ENCODE measurements at places on chromosomes 11 and 22.

GRCh38 chr11:64745189-64745520 is 1.2 kb upstream of the RASGRP2 start:
- peak; percentile 65 for DNase-seq

DNA sequence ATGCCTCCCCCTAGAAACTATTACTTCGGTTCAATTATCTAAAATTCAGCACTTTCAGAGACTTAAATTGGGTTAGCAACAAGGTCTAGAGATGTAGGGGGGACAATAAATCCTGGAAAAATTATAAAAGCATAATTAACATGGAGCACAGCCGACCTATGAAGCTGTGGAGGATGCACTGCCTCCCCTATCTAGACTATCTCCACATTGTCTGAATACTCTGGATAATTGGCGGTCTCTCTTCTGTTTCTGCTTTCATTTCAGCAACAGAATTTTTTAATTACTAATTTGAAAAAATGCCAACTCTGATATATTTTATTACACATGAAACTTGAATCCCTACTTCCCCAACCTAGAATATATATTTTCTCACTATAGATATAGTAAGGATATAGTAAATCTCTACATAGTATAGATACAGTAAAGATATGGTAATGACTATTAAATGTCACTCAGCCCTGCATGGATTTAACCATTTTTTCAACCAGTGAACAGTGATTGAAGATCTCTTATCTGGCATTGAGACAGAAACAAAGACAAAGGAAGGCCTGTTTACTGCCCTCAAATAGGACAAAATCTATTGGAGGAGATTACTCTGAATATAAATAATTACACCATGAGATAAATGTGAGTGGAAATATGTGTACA is 157.6 kb downstream of the BLID start:
- DNase-seq: no peak

- DNase-seq: no peak
Measured at GRCh38 chr22:44646668-44647067, 55.3 kb upstream of the PRR5 start.

- no peak for DNase-seq
Measured at GRCh38 chr11:31844351-31844750, 33.2 kb upstream of the PAX6 start.

DNA sequence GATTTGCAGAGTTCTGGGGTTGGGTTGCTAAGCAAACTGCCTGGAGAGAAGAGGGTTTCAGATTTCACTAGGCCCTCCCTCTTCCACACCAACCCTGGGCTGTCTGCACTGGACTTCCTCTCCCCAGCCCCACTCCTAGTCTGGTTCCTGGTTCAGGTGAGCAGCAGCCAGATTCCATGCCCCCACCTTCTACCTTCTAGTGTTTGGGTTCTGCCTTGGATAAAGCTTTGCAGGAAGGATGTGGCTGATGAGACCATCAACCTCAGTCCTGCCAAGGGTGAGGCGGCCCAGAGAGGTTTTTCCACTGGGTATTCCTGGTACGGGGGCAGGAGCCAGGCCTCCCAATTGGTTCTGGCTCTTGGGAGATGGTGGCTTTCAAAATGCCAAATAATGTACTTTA is 68.3 kb downstream of the BCR start:
- no peak for DNase-seq

DNA sequence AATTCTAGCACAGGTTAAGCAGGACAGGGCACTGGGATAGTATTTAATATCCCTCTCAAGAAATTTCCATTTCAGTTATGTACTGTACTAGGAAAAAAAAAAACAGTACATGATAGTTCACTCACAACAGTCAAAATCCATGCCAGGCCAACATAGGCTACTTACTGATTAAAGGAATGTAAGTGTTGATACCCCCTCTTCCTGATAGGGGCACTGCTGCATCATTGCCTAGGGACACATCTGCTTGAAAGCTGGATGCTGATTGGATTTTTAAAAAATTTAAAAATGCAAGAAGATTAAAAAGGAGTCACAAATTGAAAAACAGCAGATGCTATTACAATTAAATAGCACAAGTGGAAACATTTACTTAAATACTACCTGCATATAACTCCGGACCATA is 43.4 kb downstream of the APOL5 start:
- DNase-seq: no peak

DNA sequence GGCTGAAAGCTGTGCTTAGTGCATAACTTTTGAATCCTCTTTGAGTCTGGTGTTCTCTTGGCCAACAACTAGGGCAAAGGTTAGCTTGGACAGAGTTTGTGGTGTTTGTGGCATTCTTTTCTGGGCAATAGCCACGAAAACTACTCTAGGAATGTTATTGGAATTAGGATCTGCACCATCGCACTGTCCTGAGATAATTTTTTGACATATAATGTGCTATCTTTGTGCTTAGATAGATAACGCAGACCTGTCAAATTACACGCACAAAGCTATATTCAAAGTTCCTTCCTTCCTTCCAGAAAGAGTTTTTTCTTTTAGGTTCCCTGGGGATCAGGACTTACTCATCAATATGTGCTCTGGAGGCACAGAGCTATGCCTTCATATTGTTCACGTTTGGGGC is 166.8 kb upstream of the MTMR2 start:
- DNase-seq: no peak

DNA sequence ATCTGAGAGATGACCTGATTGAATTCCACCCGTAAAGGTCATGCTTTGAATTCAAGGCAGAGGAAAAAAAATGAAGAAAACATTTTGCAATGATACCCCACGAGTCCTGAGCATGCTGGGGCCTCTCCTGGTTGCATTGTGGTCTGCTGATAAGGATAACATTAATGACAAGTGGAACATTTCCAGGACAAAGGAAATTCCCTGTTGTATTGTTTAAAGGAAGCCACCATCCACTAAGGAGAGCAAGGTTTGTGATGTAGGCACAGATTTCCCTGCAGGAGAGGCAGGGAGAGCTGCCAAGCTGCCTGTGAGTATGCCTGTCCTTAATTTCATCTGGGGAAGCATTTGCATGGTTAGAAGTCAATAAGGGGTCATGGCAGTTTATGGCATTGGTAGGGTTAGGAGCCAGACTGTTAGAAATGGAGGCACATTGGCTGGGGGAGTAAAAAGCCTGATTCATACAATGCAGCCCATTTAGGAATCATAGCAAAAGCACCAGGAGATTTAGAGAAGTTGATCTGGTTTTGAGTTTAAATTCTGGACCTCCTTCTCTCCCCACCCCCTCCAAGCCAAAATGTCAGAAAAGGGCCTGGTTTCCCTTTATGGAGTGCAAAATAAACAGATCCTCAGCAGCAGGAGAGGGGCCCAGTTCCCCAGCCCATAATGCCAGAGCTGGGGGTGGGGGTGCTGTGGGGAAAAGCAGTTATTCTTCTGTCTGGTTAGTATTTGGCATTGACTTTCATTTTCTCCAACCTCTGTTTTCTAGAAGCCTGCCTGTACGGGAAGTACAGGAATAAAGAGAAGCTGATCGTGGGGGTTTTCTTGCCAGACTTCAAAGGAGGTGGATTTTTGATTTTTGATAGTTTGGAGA is 22.1 kb downstream of the FLI1 start:
- no peak for DNase-seq

- DNase-seq: no peak
Measured at GRCh38 chr22:38716826-38717225, 11.1 kb downstream of the GTPBP1 start.

DNA sequence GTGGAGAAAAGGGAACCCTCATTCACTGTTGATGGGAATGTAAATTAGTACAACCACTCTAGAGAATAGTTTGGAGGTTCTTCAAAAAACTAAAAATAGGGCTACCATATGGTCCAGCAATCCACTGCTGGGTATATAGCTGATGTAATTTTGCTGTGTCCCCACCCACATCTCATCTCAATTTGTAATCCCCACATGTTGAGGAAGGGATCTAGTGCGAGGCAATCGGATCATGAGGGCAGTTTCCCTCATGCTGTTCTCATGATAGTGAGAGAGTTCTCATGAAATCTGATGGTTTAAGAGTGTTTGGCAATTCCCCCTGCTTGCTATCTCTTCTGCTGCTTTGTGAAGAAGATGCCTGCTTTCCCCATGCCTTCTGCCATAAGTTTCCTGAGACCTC is 17.1 kb upstream of the OR52M1 start:
- no peak for DNase-seq

- DNase-seq: no peak
Measured at GRCh38 chr11:19525276-19525675, 187.4 kb upstream of the NAV2 start.

DNA sequence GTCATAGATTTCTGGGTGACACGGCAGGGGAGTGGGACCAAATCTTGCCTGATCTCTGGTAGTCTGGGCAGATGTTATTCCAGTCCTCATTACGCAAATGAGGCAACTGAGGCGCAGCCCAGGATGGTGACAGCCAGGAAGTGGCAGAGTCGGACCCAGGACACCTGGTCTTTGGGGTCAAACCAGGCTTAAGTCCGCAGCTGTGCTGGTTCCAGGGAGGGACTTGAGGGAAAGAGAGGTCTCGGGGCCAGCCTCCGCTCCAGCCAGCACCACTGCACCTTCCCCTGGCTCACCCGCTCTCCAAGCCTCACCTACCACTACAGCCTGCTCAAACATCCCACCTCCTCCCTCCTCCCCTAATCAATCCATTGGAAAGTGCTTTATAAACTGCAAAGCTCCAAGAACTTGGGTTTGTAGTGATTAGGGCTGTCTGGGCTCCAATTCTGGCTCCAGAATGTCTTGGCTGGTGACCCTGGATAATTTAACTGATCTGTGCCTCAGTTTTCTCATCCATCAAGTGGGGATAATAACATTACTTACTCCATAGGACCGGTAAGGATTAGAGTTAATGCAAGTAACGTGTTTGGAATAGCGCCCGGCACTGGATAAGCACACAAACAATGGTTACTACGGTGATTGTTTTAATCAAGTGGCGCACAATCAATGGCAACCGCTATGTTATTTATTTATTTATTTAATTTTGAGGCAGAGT is 526 bp upstream of the PNPLA5 start:
- DNase-seq: no peak

- DNase-seq: no peak
Measured at GRCh38 chr22:27133681-27134314, 476.4 kb downstream of the MIAT start.

DNA sequence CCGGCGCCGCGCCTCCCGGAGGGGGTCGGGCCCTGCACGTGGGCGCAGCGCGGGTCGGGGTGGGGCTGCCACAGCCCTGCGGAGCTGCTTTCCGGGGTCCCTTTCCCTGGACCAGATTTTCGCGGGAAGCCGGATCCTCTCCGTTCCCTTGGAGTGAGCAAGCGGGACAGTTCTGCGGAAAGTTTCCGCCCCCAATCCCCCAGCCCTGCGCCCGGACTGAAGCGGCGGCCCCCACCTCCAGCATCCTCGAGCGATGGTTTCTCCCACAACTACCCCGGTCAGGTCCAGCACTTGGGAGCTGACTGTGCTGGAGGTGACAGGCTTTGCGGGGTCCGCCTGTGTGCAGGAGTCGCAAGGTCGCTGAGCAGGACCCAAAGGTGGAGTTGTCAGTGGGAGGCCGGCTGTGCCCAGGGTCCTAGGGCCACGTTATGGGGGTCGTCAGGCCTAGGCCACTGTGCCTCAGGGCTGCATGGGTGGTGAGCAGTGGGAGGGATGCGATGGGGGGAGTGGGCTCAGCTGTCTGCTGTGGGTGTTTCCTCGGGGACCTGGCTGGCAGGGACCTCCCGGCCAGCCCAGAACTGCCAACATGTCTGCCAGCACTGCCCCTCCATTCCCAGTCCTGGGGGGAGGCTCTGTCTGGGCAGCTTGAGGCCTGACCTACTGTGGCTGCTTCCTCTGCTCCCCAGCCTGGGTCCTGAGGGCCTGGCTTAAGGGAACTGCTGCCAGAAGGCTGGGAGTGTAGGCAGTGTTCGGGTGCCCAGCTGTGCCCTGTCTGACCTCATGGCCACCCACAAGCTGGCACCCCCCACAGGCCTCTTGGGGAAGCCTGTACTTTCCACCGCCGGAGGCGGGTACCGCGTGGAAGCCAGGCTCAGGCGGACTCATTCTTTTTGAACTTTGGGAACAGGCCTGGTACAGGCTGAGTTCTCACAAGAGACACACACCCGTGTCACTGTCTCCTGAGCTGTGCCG is 726 bp downstream of the ST3GAL4 start:
- no peak for DNase-seq

DNA sequence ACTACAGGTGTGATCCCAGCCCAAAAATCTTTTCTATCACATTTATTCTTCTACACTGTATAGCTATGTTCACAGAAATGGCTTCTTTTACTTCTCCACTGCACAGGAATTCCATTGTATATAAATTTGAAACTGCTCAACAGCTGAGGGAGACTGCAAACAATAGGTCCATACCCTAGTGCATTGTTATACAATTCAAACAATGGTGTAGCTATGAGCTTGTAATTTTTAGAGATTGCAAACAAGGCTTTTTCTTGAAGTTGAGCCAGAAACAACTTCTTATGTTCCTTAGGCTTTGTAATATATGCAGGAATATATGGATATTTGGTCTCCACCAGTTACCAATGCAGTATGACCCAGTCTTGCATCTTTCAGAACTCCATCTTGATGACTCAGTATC is 19.5 kb upstream of the SIK3 start:
- no peak for DNase-seq

DNA sequence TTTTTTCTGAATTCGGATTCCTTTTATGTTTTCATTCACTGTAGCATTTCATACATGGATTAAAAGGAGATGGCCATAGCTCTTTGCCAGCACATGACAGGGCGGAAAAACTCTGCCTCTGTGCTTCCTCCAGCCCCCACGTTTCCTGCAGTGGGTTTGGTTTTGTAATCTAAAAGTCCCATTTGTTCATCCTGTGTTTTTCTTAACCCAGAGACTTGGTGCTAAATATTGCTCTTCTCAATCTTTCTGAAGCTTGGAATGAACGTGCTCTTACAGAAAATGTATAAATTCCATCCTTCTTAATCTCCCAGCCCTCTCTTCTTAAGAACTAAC is 89.9 kb downstream of the PPP6R3 start:
- DNase-seq: no peak

DNA sequence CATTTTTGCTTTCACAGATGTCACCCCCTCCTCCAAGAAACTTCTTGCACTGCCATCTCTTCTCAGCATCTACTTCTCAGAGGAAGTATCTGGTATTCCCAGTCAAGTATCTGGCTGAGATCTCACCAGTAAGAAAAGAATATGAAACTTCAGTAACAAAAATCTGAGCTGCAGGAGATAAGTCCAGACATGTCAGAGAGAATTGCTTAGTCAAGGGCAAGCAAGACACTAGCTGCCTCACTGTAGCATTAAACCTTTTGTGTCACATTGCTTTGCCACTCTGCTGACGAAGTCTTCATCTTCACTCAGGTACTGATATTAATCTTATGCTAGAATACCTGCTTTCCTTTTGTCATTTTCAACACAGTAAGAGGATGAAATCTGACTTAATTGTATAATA is 70.6 kb upstream of the ZC3H12C start:
- DNase-seq: no peak

- DNase-seq: no peak
Measured at GRCh38 chr11:59815754-59816153, 5.2 kb upstream of the MRPL16 start.

GRCh38 chr22:33299245-33299956 is 241.2 kb upstream of the SYN3 start:
- DNase-seq: no peak

DNA sequence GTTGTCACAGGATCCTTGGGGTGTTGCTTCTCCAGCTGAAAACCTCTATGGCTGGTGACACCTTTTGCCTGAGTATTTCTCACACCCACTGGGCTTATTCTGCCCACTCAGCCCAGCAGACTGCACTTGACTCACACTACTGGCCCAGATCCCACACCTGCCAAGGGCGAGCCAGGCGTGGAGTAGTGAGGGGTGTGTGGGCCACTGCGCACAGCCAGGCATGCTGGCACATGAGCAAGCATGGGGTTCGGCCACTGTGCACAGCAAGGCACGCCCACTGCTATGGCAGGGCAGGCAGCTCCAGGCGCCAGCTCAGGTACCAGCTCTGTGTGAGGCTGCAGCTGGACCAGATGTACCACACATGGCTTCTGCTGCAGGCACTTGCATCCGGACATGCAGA is 116.5 kb upstream of the MTNR1B start:
- no peak for DNase-seq

All from activated CD4-positive, alpha-beta T cell treated with anti-CD3 and anti-CD28 coated beads for 1 hour (primary cell).